ENCODE measurements at places on chromosomes 1 and 21.
A peak's percentile ranks its signal among the peaks of the same experiment; 100 is the strongest.

GRCh38 chr1:1583347-1584010 is 8.8 kb upstream of the SSU72 start:
- DNase-seq: no peak

DNA sequence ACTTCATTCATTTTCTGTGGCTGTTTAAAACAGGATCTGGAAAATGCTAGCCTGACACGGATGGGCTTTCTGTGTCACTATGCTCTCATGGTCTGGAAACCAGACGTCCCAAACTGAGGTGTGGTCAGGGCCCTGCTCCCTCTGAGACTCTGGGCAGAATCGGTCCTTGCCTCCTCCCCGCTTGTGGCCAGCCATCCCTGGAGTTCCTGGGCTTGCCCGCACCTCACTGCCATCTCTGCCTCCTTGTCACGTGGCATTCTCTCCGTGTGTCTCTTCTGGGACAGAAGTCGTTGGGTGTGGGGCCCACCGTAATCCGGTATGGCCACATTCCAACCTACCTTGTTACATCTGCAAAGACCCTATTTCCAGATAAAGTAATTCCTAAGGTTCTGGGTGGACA is 10.1 kb upstream of the ACTRT2 start:
- DNase-seq: no peak

- DNase-seq: no peak
These were observed 7.2 kb upstream of the PIGC start for GRCh38 chr1:172451002-172451443.

- DNase-seq: no peak
These were observed 782 bp upstream of the SDE2 start for GRCh38 chr1:225999912-226000337.

DNA sequence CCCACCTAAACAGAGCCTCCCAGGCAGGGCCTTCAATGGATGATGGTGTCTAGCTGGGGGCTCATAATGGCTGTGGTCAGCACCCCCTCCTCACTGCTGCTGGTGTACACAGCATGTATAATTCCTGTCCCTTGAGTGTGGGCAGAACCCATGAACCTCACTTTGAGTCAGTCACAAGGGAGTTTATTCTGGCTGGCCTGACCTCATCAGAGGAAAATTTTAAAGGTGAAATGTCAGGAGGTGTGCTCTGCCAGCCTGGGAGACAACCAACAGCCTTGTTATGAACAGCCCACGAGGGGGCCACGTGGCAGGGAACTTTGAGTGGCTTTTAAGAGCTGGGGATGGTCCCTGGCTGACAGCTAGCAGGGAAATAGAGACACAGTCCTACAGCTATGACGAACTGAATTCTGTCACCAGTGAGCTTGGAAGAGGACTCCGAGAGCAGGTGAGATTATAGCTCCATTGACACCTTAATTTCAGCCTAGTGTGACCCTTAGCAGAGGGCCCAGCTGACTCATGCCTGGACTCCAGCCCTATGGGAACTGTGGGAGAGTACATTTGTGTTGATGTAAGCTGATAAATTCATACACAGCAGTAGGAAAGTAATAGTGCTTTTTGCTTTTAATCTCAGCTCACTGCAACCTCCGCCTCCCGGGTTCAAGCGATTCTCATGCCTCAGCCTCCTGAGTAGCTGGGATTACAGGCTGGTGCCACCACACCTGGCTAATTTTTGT is 73.5 kb upstream of the RUNX3 start:
- no peak for DNase-seq

DNA sequence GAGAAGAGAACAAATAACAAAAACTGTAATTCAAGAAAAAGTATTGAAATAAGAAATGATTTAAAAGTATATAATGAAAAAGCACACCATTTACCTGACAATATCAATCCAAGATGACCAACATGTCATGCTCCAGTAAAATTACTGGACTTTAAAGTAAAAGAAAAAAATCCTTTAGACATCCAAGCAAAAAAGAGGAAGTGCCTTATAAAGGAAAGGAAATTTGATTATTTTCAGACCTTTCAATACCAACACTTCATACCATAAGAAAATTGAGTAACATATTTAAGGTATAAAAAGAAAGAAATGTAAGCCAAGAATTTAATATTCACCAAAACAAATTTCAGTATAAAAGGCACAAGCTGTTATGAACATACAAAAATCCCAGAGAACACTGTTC is 46.2 kb upstream of the SSX2IP start:
- no peak for DNase-seq

- DNase-seq: peak; percentile 2
These were observed 737 bp upstream of the SMAP2 start for GRCh38 chr1:40372658-40373322.

GRCh38 chr1:66175581-66175980 is 358.4 kb upstream of the SGIP1 start:
- DNase-seq: no peak

Measured in neural crest cell (in vitro differentiated cells).